ENCODE measurements at places on chromosomes 6 and 20.

DNA sequence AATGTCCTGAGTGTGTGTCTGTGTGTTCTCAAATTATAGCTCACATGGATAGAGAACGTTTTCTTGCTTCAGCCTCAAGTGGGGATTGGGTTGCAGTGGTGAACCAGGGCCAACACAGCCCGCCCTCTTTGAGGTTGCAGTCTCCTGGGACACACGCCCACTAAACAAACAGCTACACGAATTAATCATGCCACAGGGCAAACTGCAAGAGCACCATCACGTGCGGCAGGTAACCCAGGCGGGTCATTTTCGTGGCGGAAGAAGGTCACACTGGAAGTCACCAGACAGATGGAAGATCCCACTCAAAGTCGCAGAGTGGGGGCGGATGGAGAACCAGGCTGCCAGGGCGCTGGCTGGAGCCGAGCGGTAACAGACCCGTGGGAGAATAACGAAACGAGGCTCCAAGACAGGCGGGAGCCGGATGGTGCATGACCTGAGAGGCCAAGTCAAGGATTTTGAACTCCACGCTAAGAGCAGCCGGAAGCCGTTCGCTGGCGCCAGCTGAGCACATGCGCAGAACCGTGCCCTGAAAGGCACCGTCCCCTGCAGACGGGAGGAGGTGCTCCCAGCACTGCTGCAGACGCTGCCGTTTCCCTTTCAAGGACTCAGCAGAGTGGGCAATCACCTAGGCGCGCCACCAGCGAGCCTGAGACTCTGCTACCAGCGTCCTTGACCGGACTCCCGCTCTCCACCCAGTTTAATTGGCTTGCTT is 10.7 kb downstream of the DLL1 start:
- peak; percentile 26 for DNase-seq

GRCh38 chr6:158633127-158633526 is 11.4 kb downstream of the DYNLT1 start:
- DNase-seq, result no peak

GRCh38 chr20:57968120-57968519 is 258.3 kb upstream of the PMEPA1 start:
- no peak for DNase-seq

GRCh38 chr6:118187568-118188164 is 280.6 kb downstream of the SLC35F1 start:
- DNase-seq, result no peak

- DNase-seq, result no peak
Observed at GRCh38 chr6:39777218-39777617, 15.0 kb upstream of the DAAM2 start.

GRCh38 chr20:45087097-45087790 is 13.7 kb downstream of the KCNS1 start:
- DNase-seq, result no peak

DNA sequence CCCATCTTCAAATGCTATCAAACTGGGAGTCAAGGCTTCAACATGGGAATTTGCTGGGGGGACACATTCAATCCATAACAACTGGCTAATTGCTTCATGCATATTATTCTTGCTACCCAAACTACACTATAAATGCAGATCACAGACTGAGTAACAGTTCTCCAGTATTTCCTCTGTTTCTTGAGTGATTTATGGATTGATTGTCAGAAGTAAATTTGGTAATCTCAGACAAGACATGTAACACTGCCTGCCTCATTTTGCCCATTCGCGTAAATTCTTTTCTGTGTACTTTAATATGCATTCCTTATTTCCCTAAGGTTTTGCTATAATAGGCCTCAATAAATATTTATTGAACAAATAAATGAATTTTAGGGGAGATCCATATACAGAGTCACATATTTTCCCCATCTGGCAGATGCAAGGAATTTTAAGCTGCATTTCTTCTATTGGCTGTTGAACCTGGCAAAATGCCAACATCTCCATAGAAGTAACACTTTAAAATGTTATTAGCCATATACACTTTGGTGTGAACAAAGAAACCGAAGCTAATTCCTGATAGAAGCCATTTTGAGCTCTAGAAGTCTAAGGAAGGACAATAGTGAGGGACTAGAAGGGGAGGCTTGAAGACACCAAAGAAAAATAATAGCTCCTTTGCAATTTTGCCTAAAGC is 98.2 kb downstream of the QRSL1 start:
- DNase-seq, result no peak

GRCh38 chr6:157905590-157906342 is 75.9 kb upstream of the SYNJ2 start:
- no peak for DNase-seq

GRCh38 chr6:53828966-53829697 is 34.3 kb downstream of the LRRC1 start:
- no peak for DNase-seq

- DNase-seq, result no peak
Observed at GRCh38 chr6:138803861-138804260, 8.0 kb downstream of the ECT2L start.

DNA sequence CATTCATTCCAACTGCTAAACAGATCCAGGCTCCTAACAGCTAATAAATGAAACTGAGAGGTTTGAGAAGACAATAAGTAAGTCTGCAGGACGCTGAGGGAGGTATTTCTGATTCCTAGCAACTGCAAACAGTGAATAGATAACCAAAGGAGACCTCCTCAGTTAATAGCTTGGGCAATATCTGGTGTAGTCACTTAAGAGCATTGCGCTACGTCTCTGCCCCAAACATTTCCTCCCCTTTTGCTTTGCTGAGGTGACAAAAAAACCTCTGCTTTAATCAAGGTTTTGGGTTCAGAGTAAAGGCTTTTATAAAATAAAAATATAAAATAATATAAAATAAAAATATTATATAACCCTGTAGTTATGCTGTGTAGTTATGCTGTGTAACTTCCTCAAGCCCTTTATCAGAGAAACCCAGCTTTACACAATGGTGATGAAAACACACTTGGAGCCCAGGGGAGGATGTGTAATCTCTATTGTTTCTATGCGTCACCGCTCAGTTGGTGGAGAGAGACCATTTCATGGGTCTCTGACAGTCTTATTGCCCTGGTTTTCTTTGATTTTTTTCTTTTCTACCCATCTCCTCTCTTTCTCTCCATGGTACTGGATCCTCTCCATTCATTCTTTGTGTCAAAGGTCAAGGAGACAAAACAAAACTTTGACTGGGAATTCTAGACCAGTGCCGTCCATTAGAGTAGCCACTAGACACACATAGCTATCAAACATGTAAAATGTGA is 18.9 kb upstream of the CALHM5 start:
- no peak for DNase-seq

- DNase-seq, result no peak
Observed at GRCh38 chr6:99353126-99353525, 3.7 kb upstream of the FAXC start.

DNA sequence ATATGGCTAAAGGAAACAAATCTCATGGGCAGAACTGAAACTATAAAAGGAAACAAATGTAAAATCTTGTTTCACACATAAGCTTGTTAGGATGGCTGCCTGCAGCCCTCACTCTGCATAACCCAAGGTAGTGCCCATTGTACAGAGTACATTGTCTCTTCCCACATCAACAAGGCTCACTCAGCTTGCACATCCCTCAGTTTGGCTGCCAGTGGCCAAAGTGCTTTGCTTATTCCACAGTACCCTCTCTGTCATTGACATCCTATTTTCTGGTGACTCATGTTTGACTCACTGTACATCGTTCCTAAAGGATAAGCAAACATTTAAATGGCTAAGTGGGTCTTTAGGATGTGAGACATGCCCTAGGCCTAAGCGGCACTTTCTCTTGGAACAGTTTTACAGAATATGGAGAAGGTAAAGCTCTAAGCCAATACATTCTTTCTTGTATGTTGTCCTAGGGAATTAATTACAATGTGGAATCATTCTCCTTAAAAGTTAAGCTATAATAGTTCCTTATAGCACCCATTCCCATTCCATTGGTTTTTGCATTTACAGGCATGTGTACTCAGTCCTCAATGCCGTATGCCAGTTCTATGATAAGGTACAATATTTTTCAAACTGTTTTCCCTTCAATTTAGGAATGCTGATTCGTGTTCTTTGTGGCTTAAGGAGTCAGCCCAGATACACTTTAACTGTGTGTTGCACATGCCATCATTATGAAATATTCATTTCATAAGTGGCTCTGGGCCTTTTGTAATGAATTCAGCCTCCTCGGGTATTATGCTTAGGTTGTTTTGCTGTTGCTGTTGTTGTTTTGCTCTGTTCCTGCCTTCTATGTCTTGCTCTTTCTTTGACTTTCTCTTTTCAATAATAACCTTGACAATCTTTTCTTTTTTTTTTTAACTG is 5.5 kb downstream of the ANKEF1 start:
- DNase-seq, result peak; percentile 95

DNA sequence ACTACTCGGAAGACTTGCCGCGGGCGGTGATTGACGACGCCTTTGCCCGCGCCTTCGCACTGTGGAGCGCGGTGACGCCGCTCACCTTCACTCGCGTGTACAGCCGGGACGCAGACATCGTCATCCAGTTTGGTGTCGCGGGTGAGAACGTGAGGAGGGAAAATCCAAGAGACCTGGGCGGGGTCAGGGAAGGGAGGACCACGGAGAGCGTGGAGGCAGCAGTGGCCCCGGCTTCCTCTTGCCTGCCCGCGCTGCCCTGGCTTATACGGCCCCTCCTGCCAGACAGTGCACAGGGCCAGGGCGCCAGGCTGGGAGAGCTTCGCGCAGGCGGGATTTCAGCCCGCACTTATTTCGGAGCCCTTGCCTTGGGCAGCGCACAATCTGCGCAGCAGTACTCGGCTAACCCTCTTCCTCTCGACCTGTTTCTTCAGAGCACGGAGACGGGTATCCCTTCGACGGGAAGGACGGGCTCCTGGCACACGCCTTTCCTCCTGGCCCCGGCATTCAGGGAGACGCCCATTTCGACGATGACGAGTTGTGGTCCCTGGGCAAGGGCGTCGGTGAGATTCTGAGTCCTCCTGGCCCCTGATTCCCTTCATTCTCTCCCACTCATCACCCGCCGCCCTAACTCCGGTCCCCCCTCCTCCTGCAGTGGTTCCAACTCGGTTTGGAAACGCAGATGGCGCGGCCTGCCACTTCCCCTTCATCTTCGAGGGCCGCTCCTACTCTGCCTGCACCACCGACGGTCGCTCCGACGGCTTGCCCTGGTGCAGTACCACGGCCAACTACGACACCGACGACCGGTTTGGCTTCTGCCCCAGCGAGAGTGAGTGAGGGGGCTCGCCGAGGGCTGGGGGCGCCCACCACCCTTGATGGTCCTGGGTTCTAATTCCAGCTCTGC is 2.0 kb downstream of the MMP9 start:
- no peak for DNase-seq

DNA sequence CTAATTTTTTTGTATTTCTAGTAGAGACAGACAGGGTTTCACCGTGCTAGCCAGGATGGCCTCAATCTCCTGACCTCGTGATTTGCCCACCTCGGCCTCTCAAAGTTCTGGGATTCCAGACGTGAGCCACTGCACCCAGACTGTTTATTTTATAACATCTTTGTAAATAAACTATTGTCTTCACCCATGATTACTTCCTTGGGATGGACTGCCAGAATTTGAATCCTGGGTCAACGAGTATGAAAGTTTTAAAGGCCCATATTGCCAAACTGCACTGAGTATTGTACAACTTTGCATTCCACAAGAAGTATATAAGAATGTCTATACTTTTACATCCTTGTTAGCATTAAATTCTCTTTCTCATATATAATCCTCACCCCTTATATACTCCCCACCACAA is 38.6 kb downstream of the ZHX3 start:
- no peak for DNase-seq

- no peak for DNase-seq
Observed at GRCh38 chr20:11799281-11799684, 118.4 kb upstream of the BTBD3 start.

DNA sequence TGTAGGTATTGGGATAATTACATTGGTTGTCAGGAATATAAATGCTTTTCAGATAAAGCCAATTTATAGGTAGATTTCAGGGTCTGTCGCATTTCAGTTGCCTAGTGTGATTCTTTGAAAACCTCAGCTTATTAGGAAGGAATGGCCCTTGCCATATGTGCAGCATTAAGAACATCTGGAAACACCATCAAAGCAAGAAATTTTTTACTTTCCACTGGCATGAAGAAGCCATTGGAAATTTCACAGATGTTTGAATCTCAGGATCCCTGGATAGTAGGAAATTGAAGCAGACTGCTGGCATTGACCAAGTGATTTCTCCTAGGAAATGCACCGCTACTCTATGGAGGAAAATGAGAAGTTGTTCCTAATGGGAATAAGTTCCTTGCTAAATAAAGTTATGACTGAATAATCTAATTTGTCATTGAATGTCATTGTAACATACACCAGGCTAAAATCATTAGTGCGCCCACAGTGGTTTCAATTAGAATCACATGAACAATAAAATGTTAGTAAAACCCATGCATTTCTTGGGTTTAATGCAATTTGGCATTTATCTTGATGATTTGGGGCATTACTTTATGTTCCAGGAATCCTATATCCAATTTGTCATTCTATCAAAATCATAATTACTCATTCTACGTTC is 950.1 kb downstream of the EPHA7 start:
- no peak for DNase-seq

DNA sequence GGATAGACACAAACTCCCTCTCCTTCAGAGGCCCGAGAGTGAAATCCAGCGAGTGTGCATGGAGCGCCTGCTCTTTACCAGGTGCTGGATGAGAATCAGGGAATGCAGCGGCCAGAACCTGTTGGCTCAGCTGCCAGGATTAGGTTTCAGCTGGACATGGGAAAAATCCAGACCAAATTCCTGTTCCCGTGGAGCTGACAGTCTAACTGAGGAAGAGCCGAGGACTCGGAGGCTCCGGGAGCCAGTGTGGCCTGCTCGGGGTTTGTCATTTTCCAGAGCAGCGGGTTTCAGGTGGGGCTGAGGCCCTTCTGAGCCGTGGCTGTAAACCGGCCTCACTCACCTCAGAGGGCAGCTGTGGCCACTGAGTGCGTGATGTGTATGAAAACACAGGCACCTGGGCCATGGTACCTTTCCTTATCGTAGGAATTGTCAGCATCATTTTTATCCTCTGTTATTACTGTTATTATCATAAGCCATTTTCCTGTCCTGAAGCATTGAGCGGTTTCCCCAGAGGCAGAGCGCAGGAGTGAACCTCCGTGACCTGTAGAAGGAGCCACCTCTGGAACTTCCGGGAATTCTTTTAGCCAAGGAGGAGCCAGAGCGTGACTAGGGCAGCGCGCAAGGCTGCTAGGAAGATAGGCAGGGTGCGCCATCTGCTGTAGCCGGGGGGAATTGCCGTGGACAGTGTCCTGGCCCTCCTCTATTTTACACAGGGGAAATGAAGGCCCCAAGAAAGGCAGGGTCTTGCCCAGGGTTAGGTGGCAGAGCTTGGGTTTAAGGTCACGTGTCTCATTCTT is 27.3 kb downstream of the PKIG start:
- DNase-seq, result peak; percentile 97

GRCh38 chr6:167113047-167113754 is 9.7 kb upstream of the CCR6 start:
- no peak for DNase-seq

Data from ELR (cell line).